ENCODE measurements at places on chromosomes 3 and 15. TPM values are rescaled to one million over a fixed set of nuclear protein-coding genes. Genes with fewer than 3 reads are reported as not detected.

NLGN1 gene
- total RNA-seq, result 5.0 TPM

CD86 gene
- total RNA-seq, result 11.1 TPM

DNA sequence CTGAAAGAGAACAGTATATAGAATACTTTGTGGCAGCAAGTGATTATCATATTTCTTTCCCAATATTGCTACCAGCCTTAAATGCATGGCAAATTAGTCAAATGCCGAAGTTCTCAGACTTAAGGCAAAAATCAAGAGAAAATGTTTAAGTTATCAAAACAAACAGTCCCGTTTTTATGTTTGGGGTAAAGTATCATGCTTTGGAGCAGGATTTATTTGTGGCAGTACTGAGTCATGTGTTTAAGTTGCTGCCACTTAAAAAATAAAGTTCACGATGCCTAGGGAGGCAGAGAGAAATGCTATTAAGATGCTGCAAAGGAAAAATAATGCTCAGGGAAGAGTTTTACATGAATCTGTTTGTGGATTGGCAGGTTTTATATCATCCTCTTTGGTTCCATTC lies 417.4 kb upstream of the MDFIC2 start:
- DNase-seq, result no peak
- no peak overlapping the region for H3K27ac ChIP-seq
- H3K4me1 ChIP-seq, result no peaks in the 10 kb centered on the region

DNA sequence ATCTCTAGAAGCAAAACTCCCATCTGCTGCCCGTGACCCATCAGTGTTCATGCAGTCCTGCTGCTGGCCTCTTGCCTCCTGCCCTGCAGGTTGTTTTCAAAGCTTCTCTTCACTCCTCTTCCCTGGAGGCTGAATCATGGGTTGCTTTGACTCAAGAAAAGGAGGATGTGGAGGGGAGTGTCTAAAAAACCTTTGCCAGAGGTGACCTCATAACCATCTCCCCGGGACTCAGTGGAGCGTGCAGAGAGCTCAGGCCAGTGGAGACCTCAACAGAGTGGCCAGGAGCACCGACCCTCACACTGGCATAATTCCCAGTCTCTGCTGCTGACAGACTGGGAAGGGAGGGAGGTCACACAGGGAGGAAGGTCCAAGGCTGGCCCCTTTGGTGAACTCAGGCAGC lies 60.9 kb upstream of the ITGA11 start:
- no peak for DNase-seq
- H3K27me3 ChIP-seq, result no peaks in the 10 kb centered on the region
- H3K4me1 ChIP-seq, result no peaks in the 10 kb centered on the region
- no peak overlapping the region for H3K4me3 ChIP-seq
- no peak overlapping the region for H3K27ac ChIP-seq

DNA sequence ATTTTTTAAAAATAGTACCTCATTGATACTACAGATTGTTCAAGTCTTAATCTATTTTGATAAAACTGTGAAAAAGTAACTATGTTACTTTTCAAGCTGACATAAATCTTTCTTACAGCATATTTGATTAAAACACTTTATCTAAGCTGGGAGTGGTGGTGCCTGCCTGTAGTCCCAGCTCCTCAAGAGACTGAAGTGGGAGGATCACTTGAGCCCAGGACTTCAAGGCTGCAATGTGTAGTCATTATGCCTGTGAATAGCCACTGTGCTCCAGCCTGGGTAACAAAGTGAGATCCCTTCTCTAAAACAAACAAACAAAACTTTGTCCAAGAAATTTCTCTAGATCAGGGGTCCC lies 59.6 kb upstream of the NEDD4 start:
- no peaks in the 10 kb centered on the region for H3K27me3 ChIP-seq
- no peak overlapping the region for H3K4me3 ChIP-seq
- no peaks in the 10 kb centered on the region for H3K36me3 ChIP-seq

Data from esophagus squamous epithelium (tissue), 5 donors.